ENCODE measurements at places on chromosomes 2 and 18. TPM values are rescaled to one million over a fixed set of nuclear protein-coding genes. Genes with fewer than 3 reads are reported as not detected.

DNA sequence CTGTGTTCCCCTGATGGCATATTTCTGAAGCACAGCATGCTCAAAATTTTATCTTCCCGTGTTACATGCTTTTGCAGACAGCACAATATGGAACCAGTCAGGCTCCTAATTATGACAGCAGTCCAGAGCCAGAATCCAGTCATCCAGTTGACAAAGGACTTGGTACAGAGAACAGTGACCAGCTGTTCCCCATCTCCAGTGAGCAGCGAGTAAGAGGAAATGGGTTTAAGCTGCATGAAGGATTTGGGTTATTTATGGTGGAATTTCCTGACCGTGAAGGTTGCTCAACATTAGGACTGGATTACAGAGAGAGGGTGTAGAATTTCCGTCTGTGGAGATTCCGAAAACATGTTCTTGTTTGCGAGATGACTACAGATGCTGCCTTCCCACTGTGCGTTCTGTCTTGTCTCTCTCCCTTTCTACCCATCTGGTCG is 24.4 kb downstream of the SGPP2 start:
- DNase-seq, result peak; percentile 96

DNA sequence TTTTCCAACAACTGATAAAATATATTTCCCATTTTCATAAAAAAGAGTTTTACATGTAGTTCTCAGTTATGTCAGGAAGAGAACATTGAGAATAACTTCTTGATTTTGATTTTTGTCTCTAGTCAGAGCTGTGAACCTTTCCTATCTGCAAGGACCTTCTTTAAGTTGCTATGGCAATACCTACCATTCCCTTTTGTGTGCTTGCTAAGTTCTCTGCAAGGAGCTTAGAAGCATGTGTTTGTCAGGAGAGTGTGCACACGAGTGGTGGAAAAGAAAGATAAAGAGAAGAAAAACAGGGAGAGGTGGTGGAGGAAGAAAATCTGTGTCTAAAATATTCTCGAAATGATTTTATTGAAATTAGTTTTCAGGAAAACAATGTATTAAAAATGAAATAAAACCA is 140.3 kb upstream of the SLC8A1 start:
- DNase-seq, result no peak

DUSP2 gene
- 2.6 TPM for polyA plus RNA-seq

MCEE gene
- polyA plus RNA-seq, result 23.9 TPM

FAM124B gene
- polyA plus RNA-seq, result 16.5 TPM

DNA sequence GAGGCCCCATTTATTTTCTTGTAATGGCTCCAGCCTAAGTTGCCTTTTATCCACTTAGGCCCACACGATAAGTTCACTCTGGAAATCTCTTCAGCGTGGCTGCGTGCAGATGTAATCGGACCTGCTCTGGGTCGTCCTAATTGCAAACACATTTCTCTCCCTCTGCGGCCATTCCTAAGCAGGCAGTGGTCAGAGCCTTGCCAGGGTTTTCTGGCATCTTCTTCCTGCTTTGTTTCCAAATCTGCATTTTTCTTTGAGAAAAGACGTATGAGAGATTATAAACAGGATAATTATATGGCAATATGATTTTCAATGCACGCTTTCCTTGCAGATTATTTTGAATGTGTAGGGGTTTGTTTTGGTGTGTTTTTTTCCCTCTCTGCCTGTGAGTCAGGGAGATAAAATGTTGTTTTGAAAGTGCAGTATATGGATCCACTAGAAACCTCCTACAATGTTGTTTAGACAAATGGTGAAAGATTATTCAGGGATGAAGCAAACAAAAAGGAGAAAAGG is 239.4 kb upstream of the TANK start:
- peak; percentile 84 for DNase-seq

- DNase-seq, result no peak
Observed at GRCh38 chr2:64643838-64644457, 9.8 kb downstream of the SERTAD2 start.

DNA sequence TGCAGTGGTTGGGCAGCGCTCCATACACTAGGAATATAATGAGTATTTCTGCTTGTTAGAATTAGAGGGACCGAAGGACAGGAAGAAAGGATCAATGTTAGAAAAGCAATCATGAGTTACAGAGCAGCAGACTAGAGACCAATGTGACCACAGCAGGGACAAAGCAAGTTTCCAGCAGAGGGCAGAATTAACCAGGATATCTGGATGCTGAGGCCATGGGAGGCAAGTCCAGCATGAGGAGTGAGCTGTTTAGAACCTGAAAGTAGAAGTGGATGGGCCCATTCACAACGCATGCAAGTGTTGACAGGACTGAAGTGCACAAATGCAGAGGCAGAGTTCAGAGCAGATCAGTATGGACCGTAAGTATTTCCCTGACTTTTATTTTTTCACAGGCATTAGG is 910.4 kb upstream of the GYPC start:
- DNase-seq, result peak; percentile 39

DNA sequence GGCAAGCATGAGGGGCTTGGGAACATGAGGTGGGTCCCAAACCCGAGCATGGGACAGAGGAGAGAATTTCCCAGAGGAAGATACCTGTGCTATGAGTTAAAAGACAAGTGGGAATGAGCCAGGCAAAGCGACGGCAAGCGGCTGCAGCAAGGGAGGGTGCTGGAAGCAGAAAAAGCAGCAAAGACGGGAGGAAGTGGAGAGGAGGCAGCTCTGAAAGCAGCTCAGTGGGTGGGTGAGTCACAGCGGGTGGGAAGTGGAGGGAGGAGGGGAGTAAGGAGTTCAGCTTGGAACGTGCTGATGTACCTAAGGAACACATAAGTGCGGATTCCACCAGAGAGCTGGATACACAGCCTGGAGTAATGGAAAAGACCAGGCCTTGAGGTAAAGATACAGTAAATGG is 41.4 kb downstream of the THUMPD2 start:
- no peak for DNase-seq

GRCh38 chr2:110105608-110106467 is 9.8 kb downstream of the MALL start:
- DNase-seq, result no peak
